ENCODE measurements at places on chromosomes 11 and 22.

GRCh38 chr11:33722590-33723234 is 13.5 kb downstream of the CD59 start:
- DNase-seq = no peak

DNA sequence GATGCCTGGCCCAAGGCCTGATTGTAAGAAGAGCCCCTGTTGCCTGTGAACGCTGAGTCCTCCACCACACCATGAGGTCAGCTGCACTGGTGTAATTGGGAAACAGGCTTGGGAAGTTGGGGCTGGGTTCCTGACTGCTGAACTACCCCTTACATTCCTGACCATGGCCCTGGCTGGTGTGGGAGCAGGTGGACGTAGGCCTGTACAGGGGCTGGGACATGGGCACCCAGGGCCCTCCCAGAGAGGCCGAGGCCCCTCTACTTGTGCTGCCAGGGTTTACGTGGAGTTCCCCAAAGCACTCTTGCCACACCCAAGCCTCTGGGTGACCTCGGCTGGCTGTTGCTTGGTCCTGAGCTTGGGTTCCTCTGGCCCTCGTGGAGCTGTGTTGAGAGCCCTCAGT is 5.4 kb downstream of the RELT start:
- DNase-seq = no peak

GRCh38 chr11:93560199-93560932 is 17.2 kb upstream of the SMCO4 start:
- DNase-seq = no peak

DNA sequence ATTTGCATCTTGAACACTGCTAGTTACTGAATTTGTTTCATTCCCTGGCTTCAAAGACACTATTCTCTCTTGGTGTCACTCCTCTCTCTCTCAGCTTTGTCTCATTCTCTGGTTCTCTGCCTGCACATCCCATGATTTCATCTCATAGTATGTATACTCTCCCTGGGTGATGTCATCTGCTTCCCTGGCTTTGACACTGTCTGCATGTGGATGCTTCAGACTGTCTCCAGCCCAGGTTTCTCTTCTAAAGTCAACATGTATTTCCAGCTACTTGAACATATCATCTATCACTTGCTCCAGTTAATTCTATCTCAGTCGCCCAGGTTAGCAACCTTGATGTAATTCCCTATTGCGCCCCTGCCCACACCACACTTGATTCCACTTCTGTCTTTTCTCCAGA is 9.3 kb upstream of the ACAT1 start:
- DNase-seq = no peak

DNA sequence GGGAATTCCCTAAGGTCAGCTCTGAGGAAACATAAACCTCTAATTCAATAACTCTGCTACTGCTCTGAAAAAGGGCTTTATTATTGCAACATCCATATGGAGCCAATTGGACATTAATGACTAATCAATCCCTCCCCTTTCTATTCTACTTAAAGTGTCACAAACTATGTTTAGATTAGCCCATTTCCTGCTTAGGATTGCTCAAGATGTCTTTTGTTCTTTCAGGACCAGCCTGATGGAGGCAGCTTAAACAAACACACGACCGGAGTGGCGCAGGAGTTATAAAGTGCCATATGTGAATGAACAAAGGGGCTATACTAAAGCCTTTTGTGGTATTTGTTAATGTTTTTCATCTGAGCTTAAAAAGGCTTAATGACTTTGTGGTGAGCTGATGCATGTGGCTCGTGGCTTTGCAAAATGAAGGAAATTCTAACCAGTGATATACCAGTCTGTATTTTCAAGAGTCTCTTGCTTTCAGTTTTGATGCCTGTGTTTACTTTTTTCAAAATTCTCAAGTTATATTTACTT is 354.4 kb downstream of the SOX6 start:
- DNase-seq = no peak

Measured in stimulated activated CD8-positive, alpha-beta memory T cell treated with anti-CD3 and anti-CD28 coated beads, Interleukin-2, amount 100 ng/mL, for 1 hour (primary cell).